ENCODE measurements at places on chromosomes 3 and 15.

DNA sequence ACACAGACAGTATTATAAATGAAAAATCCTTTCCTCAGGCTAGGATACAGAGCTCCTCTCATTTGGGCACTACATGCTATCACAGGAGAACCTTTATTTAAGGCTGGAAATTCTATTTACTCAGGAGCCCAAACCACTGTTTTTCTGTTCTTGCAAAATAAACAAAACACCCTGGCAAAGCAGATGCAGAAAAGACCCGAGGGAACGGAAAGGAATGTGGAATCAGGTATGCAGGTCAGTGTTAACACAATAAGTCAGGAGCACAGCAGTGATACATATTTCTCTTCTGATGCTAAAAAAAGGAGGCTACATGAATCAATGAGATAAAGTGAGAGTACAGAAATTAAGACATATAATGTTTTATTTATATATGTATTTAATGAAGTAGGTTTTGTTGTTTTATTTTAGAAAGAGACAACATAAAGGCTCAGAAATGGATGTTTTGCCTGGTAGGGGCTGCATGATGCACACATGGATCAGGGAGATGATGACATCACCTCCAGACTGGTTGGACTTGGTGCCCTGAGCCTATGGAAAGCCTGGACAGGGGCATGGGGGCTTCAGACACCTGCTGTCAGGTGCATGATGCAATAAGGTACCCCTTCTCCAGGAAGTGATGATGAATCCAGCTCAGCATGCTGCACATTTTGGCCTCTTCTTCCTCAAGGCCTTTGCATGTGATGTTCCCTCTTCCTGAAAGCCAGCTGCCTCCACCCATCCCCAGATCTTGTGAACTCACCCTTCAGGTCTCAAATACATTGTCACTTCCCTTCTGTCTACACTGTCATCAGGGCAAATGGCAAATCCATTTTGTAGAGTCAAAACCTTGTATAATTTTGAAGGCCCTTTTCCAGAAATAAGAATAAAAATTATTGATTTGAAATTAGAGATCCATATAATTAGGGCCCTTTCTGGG lies 19.1 kb upstream of the RBP1 start:
- no peak for DNase-seq

DNA sequence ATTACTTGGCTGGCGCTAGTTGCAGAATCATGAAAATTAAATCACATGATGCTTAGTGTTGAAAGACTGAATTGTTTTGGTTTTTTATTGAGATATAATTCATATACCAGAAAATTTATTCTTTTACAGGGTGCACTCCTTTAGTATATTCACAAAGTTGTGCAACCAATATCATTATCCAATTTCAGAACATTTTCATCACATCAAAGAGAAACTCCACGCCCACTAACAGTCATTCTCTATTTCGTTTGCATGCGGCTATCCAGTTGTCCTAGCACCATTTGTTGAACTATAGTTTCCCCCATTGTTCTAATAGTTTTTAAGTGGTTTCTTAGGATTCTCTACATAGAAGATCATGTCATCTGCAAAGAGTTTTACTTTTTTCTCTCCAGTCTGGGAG lies 3.7 kb downstream of the EHD4 start:
- DNase-seq: no peak

DNA sequence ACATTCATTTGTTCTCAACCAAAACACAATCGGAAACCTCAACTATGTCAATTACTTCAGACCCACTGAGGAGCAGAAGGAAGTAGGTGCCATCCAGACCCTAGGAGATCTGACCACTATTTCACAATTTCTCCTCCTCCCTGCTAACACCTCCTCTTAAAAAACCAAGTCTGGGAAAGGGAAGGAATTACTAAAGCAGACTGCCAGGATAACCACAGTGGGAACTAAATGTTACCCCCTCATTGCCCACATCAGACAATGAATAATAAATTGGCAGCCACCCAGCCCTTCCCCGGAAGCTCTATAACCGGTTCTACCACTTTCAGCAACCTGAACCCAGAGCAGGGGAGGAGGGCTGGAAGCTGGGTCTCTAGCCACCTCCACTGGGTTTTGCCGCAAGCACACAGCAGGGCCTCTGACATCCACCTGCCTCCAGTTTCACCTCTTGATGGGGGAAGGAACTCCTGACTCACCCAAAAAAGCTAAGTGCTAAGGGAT lies 17.6 kb downstream of the C15orf62 start:
- no peak for DNase-seq

DNA sequence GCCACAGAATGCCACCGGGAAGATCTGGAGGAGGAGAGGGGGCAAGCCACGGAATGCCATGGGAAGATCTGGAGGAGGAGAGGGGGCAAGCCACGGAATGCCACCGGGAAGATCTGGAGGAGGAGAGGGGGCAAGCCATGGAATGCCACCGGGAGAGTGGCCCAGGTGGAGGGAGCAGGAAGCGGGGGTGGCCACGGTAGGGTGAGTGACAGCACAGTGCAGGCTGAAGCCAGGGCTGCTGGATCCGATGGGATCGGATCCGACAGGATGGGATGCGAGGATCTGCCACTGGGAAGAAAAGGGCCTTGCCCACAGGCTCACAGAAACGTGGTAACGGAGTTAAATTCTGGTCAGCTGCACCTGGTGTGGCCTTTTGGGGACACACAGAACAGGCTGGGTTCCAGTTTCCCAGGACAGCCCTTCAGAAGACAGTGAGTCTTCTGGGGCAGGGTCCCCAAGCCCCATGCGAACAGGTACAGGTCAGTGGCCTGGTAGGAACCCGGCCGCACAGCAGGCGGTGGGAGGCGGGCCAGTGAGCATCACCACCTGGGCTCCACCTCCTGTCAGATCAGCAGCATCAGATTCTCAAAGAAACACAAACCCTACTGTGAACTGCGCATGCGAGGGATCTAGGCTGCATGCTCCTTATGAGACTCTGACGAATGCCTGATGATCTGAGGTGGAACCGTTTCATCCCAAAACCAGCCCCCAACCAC lies 58.8 kb downstream of the XXYLT1 start:
- no peak for DNase-seq

DNA sequence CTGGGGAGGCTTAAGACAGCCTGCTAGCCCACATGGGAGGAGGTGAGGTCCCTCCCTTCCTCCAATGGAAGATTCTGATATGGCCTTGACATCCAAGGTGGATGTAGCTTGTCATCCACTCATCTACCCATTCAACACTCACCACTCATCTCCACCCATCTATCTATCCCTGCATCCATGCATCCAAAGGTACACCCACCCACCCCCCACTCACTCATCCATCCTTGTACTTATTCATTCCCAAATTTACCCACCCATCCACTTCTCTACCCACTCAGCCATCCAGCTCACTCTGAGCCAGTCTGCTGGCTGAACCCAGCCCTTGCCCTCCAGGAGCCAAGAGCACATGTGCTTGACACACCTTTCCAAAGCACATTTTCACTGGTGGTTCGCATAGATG lies 189.7 kb downstream of the TLE3 start:
- DNase-seq: no peak

Data from cortex of kidney (tissue), 1 donor.